Pulmonary artery endothelial cell (primary cell): ENCODE measurements at places on chromosomes 3 and 15. TPM values are rescaled to one million over a fixed set of nuclear protein-coding genes. Genes with fewer than 3 reads are reported as not detected.

Gene CPN2
- total RNA-seq = not detected in 2 replicates

Gene CYP8B1
- total RNA-seq = not detected in 2 replicates

Gene CDHR4
- total RNA-seq = not detected in 2 replicates

Gene LRRC31
- not detected in 2 replicates for total RNA-seq

Gene TEX55
- not detected in 2 replicates for total RNA-seq

Gene ROBO1
- total RNA-seq = 16.8 and 26.4 TPM in 2 replicates

Gene PSTPIP1
- 1.0 and 3.2 TPM in 2 replicates for total RNA-seq

Gene CFAP92
- total RNA-seq = 0.04 and 0.07 TPM in 2 replicates

Gene EPHB1
- 0.33 and 0.78 TPM in 2 replicates for total RNA-seq

Gene IL20RB
- 0.42 and 0.53 TPM in 2 replicates for total RNA-seq

Gene SYNPR
- not detected in 2 replicates for total RNA-seq

Gene SPATA12
- 0.04 and 0.07 TPM in 2 replicates for total RNA-seq

Gene RBPMS2
- 0.07 TPM in 1 of 2 replicates, not detected in the other for total RNA-seq

Gene PDIA5
- 38.2 and 58.8 TPM in 2 replicates for total RNA-seq

Gene MED12L
- 0.11 and 0.20 TPM in 2 replicates for total RNA-seq

Gene TNFAIP8L3
- 38.4 and 62.5 TPM in 2 replicates for total RNA-seq

Gene DUOX1
- total RNA-seq = not detected in 2 replicates

Gene GNAT1
- under 0.01 TPM in 1 of 2 replicates, not detected in the other for total RNA-seq

Gene ZIC1
- total RNA-seq = 2.1 and 6.9 TPM in 2 replicates

Gene SLC12A1
- not detected in 2 replicates for total RNA-seq

Gene SNTN
- total RNA-seq = not detected in 2 replicates

Gene BFSP2
- total RNA-seq = not detected in 2 replicates

Gene OIP5
- 7.3 and 13.2 TPM in 2 replicates for total RNA-seq

Gene EDC3
- total RNA-seq = 14.3 and 21.1 TPM in 2 replicates

Gene RAB7A
- 40.3 and 40.8 TPM in 2 replicates for total RNA-seq

Gene CYFIP1
- 109 and 119 TPM in 2 replicates for total RNA-seq

Gene HRH1
- 14.6 and 26.5 TPM in 2 replicates for total RNA-seq

Gene CPNE9
- not detected in 2 replicates for total RNA-seq

Gene RUBCN
- 10.6 and 12.1 TPM in 2 replicates for total RNA-seq

Gene PLA2G4D
- not detected in 2 replicates for total RNA-seq

Gene CAPN7
- total RNA-seq = 21.2 and 30.2 TPM in 2 replicates

Gene CISH
- 0.28 and 0.46 TPM in 2 replicates for total RNA-seq

Gene CLDN18
- total RNA-seq = not detected in 2 replicates

Gene ISLR2
- not detected in 2 replicates for total RNA-seq
